ENCODE measurements at places on chromosomes 6 and 20.

DNA sequence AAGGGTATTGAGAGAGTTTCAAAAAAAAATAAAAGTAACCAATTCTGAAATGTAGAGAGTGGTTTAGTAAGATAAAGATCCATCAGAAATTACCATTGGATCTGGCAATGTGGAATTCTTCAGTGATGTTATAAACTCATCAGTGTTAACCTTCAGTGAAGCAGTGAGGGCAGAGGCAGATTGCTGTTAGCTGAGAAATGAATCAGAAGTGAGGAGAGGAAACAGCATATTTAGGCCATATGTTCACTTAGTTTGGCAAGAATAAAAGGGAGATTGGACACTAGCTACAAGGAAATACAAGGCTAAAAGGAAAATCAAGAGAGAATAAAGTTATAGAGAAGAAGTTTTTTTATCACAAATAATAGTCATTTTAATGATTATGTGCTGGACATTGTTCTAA, 9.6 kb downstream of the KCNQ5 start:
- DNase-seq: no peak

DNA sequence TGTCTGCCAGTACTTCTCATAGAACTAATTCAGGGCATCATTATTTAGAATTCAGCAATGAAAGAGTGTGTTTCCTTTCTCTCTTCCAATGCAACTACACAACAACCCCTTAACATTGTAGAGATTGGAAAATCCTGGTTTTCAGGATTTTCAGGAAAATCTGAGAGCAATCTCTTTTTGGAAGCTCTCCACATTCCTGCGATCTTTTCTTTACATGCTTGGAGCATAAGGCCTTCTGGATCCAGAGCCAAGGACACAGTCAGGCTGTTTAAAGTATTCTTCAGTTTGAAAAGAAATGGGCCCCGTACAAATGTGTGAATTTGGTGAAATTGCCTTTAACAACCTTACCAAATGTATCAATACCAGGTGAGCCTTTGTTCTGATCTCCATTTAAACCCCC, 469.7 kb downstream of the PKHD1 start:
- DNase-seq: no peak

GRCh38 chr6:170129691-170130171, 161.1 kb downstream of the DLL1 start:
- DNase-seq: peak; percentile 60

DNA sequence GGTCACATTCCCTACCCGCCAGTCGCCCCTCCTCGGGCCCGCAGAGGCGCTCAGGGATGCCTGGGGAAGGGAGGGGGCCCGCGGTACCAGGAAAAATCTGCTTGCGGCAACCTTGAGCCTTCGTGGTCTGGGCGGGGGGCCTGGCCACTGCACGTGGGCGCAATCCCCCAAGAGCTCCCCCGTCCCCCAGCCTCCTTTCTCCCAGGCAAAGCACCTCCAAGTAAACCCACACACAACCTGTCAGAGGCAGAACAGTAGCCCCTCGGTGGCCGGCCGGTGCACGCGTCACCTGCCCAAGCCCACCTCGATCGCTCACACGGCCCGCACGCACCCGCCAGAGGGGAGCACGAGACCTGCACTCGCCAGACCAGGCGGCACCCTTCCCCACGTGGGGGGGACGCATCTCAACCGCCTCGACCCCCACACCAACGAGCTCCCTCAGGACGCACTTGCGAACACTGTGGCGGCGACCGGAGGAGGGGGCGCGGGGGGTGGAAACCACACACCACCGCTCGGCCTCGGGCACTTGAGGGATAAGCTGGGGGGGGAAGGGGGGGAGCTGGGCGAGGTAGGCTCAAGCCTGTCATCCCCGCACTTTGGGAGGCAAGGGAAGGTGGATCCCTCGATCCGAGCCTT, 1955.7 kb upstream of the DEFB115 start:
- DNase-seq: no peak
